Esophagus squamous epithelium (tissue), 5 donors: ENCODE measurements at places on chromosomes 7 and 10.

- no peak for DNase-seq
Measured at GRCh38 chr10:122632031-122632430, 67.6 kb downstream of the C10orf120 start.

DNA sequence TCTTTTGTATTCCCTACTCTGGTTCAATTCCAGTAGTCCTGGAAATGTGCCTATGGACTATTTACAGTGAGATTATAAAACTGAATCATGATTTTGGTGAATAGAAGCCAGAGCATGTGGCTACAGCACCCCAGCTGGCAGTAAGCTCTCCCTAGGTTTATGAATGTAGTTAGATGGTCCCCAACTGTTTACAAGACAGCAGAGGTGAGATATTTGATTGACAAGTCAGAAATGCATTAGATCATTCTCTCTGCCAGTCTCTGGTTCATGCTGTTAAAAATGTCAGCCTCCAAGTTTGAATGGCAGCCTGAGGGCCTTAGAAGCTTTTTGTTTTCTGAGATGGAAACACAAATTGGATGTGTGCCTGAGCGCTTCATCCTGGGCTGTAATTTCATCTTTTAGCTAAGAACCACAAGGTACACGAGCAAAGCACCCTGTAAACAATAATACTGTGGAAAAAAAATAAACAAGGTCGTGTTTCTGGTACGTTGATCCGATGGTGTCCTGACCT, 85.0 kb downstream of the BTRC start:
- DNase-seq, result no peak

GRCh38 chr7:106964466-106964865, 80.0 kb upstream of the PRKAR2B start:
- DNase-seq, result no peak

DNA sequence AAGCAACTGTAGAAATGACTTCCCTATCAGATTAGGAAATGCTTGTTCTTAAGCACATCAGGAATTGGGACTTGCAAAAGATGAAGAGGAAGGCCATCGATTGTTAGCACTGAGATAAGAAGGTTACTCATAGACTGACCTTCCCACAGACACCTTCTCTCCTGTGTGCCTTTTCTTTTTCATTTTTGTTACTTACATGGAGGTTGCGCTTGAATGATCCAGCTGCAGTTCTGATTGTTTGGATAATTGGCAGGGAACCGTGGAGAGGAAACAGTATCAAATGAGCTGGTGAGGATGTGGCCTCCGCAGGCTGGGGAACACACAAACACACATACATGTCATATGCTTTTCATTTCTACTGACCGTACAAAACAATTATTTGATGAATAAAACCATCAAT, 134.9 kb upstream of the RSU1 start:
- no peak for DNase-seq

DNA sequence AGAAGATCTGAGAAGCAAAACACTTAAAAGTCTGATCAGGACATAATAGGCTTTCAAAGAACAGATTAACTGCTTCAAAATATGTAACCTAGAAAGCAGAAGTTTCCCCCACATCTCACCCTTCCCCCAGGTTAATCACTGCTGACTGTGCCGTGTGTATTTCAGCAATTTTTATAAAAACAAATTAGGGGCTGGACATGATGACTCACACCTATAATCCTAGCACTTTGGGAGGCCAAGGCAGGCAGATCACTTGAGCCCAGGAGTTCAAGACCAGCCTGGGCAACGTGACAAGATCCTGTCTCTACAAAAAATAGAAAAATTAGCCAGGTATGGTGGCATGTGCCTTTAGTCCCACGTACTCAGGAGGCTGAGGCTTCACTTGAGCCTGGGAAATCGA, 67.6 kb upstream of the GATA3 start:
- no peak for DNase-seq

DNA sequence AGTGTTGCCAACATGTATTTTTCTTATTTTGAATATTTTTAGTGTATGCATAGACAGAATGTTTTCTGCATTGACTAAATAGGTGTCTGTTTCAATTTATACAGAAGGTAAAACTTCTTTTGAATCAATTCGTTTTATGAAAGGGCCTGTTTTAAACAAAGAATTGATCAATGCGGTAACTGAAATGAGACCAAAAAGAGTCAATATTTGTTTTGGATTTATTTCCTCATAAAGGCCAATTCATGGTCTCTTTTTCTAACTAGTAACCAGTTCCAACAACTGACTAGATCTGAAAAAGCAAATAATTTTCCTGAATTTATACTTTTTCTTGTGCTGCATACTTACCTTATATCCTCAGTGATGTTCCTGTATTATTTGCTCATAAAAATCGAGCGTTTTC, 320.5 kb downstream of the DGKB start:
- no peak for DNase-seq

GRCh38 chr7:116731445-116732335, 59.7 kb downstream of the MET start:
- no peak for DNase-seq

DNA sequence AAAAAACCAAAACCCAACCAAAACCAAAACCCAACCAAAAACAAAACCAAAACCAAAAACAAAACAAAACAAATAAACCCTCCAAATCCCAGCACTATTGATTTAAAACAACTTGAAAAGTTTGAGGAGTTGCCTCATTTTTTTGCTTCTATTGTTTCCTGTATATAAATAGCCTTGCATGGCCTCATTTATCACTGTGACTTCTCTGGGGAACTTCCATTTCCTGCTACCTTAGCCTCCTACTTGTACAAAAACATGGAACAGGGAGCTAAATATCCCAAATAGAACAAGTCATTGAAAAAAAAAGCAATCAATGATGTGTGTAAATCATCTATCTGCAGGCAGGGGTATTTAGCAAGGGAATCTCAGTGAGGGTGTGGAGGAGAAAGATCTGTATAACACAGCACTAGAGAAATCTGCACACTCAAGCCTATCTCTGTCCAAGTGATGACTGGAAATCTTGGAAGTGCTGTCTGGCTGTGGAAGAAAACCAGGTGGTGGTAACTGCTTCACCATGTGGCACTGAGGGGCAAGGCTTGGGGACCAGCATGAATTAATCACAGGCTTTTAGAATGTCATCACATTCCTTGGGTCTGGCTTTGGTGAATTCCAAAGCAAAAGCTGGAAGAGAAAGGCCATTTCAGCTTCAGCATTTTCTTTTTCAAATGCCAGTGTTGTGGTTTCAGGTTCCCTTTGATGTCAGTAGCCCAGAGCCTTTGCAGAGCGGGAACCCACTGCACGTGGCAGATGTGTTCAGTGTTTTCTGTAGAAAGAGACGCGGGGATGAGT, 349.5 kb upstream of the ZNF32 start:
- no peak for DNase-seq

- DNase-seq, result no peak
Measured at GRCh38 chr7:1059200-1060091, 15.1 kb downstream of the GPR146 start.

- DNase-seq, result no peak
Measured at GRCh38 chr7:1341361-1342089, 108.9 kb downstream of the UNCX start.

- DNase-seq, result no peak
Measured at GRCh38 chr7:921581-922333, 32.7 kb downstream of the ADAP1 start.

GRCh38 chr7:2523461-2523936, 3.9 kb downstream of the LFNG start:
- no peak for DNase-seq

DNA sequence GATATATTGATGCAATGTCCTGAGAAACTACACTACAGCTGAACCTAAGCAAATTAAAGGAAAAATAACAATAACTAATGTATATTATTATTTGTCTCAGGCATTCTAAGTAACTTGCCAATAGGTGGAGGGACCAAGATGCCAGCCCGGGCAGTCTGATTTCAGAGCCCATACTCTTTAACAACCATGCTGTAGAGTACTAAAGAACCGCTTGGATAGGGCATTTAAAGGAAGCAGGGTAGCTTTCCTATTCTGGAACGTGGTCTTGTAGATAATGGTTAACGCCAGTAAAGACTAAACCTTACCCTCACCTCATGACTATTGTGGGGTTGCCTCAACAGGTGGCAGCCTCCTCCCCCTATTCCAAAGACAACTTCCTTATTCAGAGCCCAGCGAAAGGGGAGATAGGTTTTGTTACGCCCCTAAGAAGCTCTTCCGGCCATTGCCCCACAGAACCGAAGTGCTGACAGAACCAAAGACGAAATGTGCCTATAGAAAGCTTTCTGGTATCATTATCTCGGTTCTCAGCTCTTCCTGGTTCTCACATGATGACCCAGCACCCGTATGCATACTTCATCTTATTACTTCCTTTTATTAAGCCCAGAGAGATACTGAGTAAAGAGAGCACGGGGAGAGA, 707 bp upstream of the C1GALT1 start:
- no peak for DNase-seq

DNA sequence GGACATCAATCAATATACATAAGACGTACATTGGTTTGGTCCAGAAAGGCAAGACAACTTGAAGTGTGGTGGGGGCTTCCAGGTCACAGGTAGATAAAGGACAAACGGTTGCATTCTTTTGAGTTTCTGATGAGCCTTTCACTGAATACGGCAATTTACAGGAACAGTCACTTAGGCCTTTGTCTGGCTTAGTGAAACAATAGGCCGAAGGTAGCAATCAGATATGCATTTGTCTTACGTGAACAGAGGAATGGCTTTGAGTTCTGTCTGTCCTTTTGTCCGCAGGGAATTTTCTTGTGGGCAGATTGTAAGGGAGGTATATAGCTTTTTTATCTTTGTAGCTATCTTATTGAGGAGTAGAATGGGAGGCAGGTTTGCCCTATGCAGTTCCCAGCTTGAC, 10.8 kb upstream of the STN1 start:
- no peak for DNase-seq

DNA sequence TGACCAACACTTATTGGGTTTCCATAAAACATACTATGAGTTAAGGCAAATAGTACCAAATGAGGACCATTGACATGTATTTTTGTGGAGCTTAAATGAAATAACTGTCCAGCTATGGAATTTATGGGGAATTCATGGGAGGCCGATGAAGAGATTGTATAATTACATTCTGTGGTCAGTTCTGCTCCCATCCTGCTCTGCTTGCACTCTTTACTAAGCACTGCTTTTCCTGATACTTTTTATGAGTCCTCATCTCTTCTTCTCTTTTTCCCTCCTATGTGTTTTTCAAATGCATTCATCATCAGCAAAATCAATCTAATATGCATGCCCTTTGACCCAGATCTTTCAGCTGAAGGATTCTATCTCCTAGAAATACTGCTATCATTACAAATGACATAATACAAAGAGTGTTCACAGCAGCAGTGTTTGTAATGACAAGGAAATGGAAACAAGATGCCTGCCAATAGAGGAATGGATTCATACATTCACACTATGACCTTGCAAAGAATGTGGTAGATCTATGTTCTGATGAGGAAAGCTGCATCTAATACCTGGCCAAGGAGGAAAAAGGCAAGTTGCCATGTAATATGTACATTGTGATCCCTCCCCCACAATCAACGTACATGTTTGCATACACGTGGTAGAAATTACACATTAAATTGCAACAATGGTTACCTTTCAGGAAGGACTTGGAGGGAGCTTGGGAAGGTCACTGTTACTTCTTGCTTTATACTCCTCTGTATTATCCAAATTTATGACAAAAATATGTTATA, 73.9 kb downstream of the PCGF5 start:
- DNase-seq, result no peak

DNA sequence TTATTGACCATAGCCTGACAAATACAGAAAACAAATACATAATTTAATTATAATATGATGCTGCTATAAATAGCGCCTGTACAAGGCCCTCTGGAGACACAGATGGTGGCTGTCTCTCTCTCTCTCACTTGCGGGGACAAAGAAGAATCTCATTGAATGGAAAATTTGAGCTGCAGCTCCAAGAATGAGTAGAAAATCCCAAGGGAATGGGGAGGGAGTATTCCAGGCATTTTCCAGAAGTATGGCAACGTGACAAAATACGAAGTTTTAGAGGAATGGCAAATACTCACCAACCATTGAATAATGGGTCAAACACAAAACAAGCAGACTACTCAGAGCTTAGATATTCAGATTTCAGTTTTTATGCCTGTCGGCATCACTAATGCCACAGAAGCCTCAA, 179.9 kb downstream of the NRP1 start:
- no peak for DNase-seq

DNA sequence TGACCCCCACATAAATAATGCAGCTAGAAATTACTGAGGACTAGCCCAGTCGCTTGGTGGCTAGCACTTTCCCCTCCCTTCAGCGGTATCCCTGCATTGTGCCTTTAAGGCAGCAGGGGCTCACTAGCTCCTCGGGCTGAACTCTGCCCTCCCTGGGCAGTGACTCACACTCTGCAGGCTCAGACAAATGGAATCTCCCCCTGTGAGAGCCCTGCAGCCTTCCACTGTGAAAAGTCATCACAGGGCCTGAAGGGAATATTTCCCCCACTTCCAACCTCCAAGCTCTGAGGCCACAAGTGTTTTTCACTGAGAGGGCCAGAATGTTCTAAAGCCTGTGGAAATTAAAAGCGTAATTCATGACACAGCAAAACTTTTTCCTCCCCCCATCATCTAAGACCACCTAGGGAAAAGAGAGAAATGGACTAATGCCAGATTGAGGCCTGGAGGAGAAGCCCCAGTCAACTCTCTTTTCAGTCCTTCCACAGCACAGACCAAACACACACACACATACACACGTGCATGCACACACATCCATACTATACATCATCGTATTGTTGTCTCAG, 93.6 kb upstream of the COL1A2 start:
- DNase-seq, result no peak

GRCh38 chr7:50584793-50585408, 19.7 kb upstream of the DDC start:
- no peak for DNase-seq

- DNase-seq, result no peak
Measured at GRCh38 chr7:28315565-28316410, 96.5 kb upstream of the CREB5 start.

DNA sequence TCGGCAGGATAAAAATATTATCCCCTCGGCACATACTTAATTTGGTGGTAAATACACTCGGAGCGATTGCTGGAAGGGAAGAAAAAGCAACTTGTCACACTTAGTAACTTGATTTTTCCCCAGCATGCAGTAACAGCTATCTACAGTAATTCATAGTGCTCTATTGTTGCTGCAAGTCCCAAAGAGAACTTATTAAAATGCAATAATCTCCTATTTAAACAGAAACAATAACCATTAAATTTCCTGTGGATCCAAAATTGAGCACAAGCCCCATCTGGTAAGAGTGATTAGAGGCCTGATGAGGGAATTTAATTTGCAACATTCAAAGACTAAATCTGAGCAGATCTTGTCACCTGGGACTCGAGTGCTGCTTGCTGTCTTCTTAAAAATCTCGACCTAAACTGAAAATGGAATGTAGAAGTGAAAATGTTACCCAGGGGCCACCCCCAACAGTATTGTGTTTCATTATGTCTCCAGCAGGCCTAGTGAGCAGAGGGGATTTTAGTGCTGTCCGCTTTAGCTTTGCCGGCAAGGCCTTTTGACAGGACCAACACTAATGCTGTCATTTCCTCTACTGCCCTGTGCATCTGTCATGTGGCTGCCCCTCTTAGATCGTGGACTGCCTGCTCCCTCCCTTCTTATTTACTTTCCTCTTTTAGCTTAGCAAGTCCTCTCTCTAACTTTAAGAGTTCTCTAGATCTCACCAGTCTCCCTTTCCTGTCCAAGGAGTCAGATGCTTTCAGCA, 639.7 kb downstream of the AUTS2 start:
- no peak for DNase-seq
